ENCODE measurements at places on chromosomes 2 and 18.

DNA sequence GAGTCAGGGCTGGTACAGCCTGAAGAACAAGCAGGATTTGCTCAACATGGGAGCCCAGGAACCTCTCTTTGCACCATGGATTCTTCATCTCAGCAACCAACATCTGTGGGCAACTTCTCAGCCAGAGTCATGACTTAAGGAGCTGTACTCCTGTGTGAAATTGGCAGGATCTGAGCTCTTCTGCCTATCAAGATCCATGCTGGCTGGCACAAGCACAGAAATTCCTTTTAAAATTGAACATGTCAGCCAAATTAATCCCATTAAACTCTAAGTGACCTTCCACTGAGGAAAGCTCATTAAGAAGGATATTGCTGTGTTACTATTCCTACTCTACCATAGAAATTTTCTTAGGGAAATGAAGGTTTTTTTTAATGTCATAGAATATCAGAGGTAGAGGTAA lies 110.5 kb upstream of the SCG2 start:
- no peak for DNase-seq

DNA sequence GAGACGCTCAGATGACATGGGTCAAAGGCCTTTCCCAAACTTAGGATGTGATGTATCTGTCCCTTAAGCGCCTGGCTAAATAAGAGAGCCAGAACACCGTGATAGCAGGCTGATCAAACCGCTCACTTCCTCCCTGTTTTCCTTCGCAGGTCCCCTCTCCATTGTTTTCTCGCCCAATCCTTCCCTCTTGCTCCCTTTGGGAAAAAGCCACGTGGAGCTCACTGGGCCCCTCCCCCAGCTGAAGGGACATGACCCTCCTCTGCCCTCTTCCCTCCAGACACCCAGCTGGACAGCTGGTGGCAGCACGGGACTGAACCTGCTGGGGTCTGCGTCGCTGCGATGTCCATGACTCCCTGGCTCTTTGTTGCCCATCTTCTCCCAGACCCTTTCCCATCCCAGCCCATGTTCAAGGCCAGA lies 201.7 kb downstream of the TNS1 start:
- DNase-seq, result no peak

DNA sequence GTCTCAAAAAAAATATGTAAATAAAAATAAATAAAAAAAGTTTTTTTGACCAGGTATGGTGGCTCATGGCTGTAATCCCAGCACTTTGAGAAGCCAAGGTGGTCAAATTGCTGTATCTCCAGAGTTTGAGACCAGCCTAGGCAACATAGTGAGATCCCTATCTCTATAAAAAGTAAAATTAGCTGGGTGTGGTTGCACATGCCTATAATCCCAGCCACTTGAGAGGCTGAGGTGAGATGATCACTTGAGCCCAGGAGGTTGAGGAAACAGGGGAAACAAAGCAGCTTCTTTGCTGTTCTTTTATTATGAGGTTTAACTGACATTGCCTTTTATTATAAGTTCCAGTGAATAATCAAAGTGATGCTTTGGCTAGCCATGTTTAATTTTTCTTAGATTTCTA lies 25.0 kb downstream of the ACTR2 start:
- no peak for DNase-seq

GRCh38 chr18:46073474-46074331 lies 1.6 kb upstream of the PSTPIP2 start:
- peak; percentile 79 for DNase-seq

DNA sequence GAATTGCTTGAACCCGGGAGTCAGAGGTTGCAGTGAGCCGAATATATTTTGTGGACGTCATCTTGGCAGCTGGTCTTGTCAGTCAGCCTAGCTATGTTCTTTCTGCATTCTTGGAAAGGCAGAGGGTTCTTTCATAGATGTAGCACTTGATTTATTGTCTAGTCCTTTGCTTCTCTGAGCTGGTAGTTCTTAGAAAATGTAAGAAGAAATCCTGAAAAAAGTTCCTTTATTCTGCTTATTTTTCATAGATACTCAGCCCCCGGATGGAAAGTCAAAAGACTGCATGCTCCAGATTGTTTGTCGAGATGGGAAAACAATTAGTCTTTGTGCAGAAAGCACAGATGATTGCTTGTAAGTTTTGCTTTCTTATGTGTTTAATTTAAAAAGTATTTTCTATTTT lies 21.3 kb downstream of the PLEKHB2 start:
- no peak for DNase-seq

- DNase-seq, result no peak
These were observed 51.9 kb downstream of the GLS start for GRCh38 chr2:190932514-190932913.

- peak; percentile 22 for DNase-seq
These were observed 141.5 kb upstream of the FIGN start for GRCh38 chr2:163877316-163877715.

GRCh38 chr2:29012211-29012681 lies 31.1 kb downstream of the TOGARAM2 start:
- DNase-seq, result no peak

DNA sequence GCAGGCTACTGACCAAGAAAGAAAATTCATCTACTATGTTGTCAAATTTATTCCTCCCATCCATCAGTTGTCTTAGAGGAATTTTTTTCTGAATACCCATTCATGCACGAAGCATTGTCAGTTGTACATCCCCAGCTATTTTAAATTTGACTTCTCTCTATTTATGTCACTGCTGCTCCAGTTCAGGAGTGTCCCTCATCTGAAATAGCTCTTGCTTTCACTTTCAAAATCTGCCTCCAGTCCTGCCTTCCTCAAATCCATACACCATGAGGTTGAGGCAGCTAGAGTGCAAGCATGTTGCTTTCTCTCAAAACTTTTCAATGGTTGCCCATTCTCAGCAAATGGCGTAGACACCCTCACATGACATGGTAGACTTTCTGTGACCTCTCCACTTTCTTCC lies 335.4 kb upstream of the CDH2 start:
- DNase-seq, result peak; percentile 22

- peak; percentile 49 for DNase-seq
These were observed 601.1 kb downstream of the ARHGAP15 start for GRCh38 chr2:143730155-143730952.

GRCh38 chr18:57425096-57425495 lies 10.1 kb upstream of the ONECUT2 start:
- DNase-seq, result no peak

- DNase-seq, result no peak
These were observed 364.7 kb downstream of the TXNL1 start for GRCh38 chr18:56273541-56274219.

DNA sequence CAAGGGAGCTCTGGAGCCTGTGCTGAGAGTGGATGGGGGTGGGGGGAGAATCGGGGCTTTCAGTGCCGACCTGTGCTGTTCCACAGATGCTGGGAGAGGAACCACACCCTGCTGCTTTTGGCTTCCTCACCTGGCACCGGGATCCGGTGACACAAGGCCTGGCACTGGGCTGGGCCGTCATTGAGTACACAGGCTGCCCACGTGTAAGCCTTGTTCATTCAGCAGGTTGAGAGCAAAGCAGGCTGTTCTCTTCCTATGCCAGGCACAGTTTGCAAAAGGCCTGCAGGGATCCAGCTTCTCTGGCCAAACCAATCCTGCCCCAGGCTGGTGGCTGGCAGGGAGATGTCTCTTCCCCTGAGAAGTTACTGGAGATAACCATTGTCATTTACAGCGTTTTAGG lies 17.1 kb downstream of the TRIB2 start:
- DNase-seq, result no peak

DNA sequence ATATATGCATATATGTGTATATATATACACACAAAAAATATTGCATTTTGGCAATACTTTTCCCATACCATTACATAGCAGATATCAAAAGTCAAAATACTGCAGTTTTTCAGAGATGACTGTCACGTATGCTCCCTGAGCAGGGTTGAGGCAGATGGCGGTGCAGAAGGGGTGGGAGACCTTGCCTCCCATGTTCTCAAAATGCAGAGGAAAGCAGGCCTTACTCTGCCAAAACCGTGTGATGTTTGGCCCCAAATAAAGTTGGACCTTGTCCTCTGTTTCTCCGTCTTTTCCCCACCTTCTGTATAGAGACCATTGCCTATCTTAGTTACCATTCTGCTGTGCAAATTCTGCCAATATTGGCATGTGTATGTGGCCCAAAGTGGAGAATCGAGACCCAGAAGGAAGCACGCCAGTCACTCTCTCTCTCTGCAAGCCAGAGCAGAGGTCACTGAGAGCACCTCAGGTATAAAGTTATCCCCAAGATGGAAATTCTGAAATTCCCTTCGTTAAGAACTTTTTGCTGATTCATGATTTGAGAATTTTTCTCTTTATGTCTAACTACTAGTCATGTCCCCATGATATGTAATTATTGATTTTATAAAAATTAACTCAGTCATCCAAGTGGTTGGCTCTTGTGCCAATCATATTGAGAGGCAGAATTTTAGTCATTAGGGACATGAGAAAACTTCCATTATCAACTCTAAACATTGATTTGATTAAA lies 898.8 kb downstream of the EPHA4 start:
- DNase-seq, result no peak

DNA sequence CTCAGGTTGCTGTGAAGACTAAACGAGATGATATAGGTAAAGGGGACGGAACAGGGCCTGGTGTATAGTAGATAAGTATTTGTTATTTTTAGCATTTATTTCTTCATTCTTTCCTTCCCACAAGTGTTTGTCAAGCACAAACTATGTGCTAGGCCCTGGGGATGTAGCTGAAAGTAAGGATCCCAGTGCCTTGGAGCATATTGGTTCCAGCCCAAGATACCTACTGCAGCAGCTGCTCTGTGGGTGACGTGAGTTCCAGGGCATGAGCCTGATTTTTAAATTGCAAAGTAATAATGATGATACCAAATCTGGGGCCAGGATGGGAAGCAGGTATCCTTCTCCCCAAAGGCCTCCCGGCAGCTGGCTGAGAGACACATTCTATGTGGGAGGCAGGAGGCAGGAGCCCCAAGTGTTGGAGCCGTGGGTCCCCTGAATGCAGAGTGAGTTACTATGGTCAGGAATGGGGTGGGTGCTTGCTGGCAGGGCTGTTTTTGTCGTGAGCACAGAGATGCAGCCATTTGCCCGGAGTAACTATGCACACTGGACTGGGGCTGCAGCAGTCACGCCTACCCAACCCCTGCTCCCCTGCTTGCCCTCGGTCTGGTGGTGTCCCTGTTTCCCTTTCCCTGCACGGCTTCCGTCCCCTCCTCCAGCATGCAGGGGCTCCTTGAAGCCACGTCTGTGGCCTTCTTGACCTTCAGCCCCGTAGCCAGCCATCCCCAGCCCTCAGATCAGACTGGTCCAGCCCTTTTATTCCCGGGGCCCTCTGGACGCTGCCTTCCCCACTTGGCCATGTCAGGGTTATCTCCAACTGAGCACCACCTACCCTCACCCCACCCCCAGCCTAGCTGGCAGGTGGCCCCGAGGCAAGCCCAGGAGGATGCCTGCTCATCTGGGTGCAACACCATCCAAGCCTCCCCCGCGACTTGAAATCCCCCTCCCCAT lies 52.4 kb downstream of the INHBB start:
- DNase-seq, result peak; percentile 44

DNA sequence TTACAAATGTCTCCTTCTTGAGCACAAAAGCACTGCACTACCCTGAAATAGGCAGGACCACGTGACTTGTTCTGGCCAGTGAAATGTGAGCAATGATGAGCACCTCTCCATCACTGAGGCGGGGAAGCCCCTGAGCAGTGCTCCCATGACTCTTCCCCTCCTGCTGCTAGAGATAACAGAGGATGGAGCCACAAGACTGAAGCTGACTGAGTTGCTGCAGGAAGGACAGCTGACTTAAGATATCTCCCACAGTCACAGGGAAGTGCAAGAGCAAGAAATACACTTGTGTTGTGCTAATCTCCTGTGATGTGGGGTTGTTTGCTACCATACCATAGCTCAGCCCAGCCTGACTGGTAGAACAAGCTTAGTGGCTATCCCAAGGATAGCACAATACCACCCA lies 38.7 kb downstream of the STK39 start:
- no peak for DNase-seq

GRCh38 chr2:128832946-128833663 lies 514.4 kb upstream of the HS6ST1 start:
- DNase-seq, result no peak

- DNase-seq, result peak; percentile 93
These were observed 9.9 kb upstream of the IL1A start for GRCh38 chr2:112794131-112794733.
